ENCODE measurements at places on chromosomes 2 and 18.
A peak's percentile ranks its signal among the peaks of the same experiment; 100 is the strongest.

GRCh38 chr2:199842631-199843395 lies 8.2 kb downstream of the FTCDNL1 start:
- DNase-seq, result no peak

GRCh38 chr2:238101891-238102841 lies 2.0 kb downstream of the ESPNL start:
- no peak for DNase-seq

- DNase-seq, result no peak
These were observed 30.2 kb upstream of the FAHD2A start for GRCh38 chr2:95372216-95372829.

DNA sequence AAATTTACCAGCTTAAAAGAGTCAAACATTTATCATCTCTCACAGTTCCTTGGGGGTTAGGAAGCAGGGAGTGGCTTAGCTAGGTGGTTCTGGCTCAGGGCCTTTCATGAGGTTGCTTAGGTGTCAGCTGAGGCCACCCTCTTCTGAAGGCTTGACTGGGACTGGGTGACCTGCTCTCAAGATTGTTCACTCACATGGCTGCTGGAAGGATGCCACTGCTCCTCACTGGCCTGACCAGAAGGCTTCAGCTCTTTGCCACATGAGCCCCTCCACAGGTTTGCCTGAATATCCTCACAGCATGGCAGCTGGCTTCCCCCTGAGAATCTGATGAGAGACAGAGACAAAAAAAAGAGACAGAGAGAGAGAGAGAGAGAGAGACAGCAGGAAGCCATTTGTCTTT lies 17.3 kb upstream of the RNF152 start:
- DNase-seq, result no peak

GRCh38 chr2:76763276-76763675 lies 758.9 kb downstream of the LRRTM4 start:
- DNase-seq, result no peak

GRCh38 chr18:48623468-48624235 lies 84.8 kb downstream of the CTIF start:
- no peak for DNase-seq

DNA sequence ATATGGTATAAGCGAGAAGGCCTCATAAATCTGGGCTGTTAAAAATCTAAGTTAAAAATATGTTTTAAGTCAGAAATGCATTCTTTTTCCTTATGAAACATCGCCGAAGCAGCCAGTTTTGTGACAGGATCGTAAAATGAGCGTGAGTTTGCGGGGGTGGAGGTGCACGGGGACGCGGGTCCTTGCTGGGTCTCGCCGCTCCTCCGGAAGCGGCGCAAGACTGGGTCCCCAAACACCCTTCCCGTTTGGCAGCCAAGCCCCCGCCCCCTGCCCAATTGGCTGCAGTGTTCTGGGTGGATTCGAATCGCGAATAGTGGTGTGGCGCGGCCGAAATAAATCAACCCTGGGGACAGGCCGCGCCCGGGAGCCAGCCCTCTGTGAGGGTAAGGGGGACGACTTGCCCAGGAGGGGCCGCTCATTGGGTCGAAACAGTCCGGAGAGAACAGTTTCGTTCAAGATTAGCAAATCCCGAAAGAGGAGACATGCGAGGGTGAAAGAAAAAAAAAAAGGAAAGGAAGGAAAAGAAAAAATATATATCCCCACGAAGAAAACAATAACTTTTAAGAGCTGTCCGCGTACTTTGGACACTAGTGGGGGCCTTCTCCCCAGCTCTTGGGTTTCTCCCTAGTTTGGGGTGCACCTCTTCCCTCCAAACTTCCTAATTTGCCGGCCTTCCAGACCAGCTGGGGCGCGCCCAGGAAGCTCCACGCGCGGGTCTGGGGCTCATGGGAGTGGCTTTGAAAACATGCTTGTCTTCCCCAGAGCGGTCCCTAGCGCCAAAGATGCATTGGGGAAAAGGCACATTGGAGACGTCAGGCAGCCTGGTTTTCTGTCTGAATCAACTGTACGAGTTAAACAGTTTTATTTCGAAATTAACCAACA lies 3.1 kb upstream of the GATA6 start:
- no peak for DNase-seq

DNA sequence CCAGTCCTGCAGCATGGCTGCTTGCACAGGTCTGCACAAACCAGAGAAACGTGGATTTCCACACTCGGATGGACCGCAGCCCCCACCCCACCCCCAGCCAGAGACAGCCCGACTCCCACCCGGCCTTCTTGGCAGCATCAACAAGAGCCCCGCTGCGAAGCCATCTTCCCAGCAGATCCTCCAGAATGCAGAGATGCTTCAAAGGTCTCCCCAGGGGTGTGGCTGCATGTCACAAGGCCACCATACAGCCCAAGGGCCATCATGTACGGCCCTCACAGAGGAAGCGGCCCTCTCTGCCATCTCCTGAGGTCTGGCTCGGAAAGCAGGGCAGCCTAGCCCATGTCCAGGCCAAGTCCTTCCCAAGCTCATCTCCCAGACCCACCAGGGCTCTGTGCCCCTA lies 11.5 kb downstream of the DNMT3A start:
- DNase-seq, result no peak

- no peak for DNase-seq
These were observed 456.2 kb upstream of the MEX3C start for GRCh38 chr18:51653507-51654213.

DNA sequence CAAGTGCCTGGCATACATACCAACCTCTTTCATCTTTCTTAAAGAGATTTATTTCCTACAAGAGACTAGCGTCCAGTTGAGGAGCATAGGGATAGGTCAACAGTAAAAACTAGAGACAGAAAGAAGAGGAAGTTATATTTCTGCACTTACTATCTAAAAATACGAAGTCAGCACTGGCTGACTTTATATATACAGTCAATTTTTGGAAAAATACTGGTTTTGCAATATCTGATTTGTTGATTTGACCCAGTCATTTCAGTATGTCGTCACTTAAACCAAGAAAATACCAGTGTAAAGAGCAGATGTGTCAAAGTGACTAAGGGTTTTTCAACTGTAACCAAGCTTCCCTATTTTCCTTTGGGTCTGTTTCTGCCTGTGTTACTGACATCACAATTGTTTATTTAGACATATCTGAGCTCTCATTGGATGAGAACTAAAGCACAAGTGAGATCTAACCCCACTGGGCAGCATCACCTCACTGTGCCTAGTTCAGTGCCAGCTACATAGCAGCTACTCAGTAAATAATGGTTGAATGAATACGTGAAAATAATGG lies 23.0 kb downstream of the CYTIP start:
- peak; percentile 87 for DNase-seq

GRCh38 chr18:78247615-78248289 lies 731.9 kb upstream of the SALL3 start:
- DNase-seq, result no peak

GRCh38 chr2:43082903-43083677 lies 143.3 kb downstream of the ZFP36L2 start:
- no peak for DNase-seq

DNA sequence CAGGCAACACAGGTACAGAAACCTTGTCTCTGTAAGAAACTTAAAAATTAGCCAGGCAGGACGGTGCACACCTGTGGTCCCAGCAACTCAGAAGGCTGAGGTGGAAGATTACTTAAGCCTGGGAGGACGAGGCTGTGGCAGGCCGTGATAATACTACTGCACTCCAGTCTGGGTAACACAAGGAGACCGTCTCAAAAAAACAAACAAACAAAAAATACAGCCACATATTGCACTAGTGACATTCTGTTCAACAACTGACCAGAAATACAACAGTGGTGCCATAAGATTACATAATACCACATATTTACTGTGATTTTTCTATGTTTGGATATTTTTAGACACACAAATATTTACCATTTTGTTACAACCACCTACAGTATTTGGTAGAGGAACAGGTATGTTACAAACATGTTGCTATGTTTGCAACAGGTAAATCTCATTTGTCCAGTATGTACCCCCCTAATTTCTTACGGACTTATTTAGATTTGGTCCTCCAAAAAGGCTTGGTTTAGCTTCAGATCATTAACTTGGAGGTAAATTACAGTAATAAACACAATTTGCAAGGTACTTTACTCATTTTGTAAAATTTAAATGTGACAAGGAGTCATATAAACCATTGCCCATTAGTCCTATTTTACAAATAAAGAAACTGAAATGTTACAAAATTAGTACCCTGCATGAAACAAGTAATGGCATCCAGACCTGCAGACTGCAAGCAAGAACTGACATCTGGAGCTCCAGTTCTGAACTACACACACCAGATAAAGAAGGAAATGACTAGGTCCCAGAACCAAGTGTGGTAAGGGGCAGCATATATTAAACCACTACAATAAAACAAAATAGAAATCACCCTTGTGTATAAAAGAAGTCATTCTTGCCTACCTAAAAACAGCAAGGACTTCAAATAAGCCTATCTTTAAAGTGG lies 36.8 kb downstream of the TRIP12 start:
- no peak for DNase-seq

GRCh38 chr2:72108121-72108520 lies 39.5 kb downstream of the CYP26B1 start:
- no peak for DNase-seq

DNA sequence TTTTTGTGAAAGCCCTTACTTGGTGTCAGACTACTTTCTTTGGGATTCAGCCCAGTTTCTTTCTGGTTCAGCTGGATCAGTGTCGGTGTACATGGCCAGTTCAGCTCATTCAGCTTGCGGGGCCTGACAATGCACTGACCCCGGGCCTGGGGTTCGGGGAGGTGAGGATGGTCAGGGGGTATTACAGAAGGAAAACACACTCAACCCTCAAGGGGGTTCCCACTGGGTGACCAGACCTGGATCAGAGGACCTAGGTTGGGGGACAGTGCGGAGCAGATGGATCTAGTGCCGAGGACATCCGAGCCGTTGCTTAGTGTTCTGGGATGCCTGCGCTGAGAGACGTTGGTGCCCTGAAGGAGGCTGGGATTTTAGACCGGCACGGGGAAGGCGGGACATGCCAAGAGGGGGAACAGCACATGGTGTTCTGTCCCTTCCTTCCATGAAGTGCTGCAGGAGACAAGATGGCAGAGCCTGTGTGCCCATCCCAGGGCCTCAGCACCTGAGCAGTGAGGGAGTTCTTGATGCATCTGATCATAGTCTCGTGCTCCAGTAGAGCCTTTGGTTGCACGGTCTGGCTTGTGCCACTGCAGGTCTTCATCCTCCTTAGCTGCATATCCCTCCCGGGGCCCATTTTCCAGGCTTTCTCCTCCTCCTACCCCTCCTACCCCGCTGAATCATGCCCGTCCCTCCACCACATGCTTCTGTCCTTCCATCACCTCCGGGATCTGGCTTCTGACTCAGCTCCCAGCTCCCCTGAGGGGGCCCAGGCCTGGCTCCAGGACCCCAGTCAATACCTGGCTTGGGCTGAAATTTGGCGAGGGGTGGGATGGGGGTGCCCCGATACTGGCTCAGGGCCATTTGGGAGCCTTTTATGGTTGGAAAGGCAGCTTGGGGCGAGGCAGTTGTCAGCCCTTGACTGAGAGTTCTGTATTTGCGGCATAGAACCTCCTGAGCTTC lies 18.0 kb downstream of the SPEG start:
- DNase-seq, result peak; percentile 96

DNA sequence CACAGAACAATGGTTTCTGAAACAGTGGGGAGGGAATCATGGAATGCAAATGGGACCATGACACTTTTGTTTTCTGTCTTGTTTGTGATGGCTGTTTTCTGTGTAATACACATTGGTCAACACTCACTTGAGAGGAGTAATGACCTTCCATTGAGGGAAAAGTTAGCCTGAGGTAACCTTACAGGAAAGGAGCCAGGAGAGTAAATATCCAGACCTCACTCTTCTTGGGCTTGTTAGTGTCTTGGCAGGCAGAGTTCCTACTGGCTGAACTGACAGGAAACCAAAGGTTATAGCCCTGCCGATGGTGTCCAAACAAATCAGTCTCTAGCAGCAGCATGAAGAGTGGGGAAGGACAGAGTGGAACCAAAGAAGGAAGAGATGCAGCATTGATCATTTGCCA lies 17.2 kb upstream of the RPRM start:
- no peak for DNase-seq

DNA sequence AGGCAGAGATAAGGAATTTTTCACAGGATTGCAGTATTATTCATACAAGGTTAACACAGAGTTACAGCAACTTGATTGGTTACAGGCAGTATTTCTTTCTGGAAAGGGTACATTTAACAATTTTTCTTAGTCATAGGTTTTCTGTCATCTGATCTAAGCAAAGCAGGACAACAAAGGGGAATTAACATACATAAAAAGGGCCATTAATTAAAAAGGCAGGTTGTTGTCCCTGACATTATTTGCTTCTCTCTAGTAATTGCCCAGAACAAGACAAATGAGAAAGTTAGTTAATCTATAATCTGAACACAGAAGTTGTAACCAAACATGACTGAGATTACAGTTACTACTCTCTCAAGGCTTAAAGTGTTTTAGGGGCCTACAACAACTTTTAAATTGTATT lies 291.4 kb upstream of the LRRTM4 start:
- no peak for DNase-seq

DNA sequence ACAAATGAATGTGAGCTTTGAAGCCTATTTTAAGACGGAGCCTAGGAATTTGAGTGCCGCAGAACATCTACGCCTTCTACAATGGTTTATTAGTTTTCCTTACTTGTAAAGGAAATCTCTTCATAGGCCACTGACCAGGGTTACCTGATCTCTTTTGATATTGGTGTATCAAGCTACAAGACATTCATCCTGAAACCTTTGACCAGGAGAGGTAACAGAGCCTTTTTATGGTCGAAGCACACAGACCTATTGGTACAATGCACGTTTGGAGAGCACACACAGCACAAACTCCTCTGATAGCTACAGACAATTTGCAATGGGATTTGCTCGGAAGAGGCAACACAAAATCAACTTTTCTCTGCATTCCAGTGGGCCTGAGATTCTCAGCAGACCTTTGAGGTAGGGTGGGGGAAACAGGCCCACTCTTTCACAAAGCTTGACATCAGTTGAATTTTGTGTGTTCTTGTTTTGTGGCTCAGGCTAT lies 12.8 kb downstream of the MYCN start:
- no peak for DNase-seq

GRCh38 chr18:6561016-6561415 lies 146.3 kb upstream of the L3MBTL4 start:
- no peak for DNase-seq

DNA sequence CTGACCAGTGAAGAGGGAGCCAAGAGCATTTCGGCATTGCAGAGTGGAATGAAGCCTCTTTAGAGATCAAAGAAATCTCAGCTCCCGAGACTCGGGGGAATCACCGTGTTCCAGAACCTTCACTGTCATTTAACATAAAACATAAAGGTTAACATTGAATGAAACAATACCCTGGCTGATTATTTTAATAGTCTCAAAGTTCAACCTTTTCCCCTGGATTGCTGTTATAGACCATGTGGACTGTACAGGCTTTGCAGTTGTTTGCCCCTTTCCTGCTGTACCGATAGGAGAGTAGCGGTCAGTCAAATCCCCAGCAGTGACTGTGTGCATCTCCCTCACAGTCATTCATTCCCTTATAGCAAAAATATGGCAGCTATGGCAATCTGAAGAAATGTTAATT lies 48.4 kb downstream of the POU3F3 start:
- no peak for DNase-seq

GRCh38 chr2:203759690-203760365 lies 53.4 kb downstream of the CD28 start:
- DNase-seq, result peak; percentile 74

GRCh38 chr2:237256887-237257286 lies 157.1 kb downstream of the COL6A3 start:
- peak; percentile 88 for DNase-seq

All from stromal cell of bone marrow (primary cell).